ENCODE measurements at places on chromosomes 2 and 18.

DNA sequence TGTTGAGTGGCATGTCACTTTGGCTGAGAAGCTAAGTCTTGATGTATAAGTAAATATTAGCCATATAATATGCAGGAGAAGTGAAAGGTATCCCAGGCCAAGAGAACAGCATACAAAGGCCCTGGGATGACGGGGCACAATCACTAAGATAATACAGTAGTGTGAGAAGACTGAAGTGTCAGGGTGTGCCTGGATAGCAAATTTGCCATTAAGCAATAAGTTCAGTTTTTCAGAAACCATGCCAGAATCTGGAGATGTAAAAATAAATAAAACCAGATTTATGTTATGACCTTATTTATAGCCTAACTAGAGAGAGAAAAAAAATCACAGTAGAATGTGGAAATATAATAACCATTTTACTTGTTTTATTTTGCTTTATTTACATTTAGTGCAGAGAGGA, 1858.7 kb upstream of the CELF4 start:
- no peak for DNase-seq

DNA sequence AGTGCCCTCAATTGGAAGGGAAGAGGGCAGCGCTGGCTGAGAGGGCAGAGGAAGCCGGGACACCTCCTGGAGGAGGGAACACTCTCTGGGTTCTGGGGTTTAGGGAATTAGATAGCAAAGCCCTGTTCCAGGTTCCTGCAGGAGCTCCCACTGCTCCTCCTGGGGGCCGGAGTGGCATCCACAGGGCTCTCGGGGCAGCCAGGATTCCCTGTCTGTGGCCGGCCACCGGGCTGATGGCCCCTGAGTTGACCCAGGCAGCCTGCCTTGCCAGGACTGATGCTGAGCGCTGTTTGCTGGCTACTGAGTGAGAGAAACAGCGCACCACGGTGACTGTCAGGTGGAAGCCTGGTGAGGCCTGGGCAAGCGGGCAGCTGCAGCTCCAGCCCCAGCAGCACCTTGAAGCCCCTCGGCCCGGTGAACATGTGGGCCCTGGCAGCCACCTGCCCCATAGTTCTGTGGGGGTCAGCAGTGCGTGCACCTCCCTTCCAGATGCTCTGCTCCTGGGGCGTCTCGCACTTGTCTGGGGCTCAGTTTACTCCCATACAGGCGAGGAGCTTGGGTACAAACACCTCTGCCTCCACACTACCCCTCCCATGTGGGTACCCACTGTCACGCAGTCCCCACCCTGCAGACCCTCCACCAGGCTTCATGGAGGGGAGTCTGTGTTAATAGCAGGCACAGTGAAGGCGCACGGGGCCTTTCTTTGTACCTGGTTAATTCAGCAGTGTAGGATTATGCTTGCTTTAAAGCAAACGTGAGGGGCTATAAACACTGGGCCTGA, 7.7 kb upstream of the ALLC start:
- no peak for DNase-seq

GRCh38 chr2:205996161-205996560, 89.8 kb downstream of the INO80D start:
- DNase-seq = no peak

- no peak for DNase-seq
Observed at GRCh38 chr2:199370150-199370780, 87.5 kb downstream of the SATB2 start.

GRCh38 chr2:159140070-159140769, 146.3 kb downstream of the WDSUB1 start:
- DNase-seq = no peak

- no peak for DNase-seq
Observed at GRCh38 chr2:222133897-222134296, 164.9 kb downstream of the PAX3 start.

GRCh38 chr2:43171789-43172188, 54.6 kb downstream of the ZFP36L2 start:
- no peak for DNase-seq

- no peak for DNase-seq
Observed at GRCh38 chr18:28459587-28459986, 282.7 kb upstream of the CDH2 start.

- DNase-seq = no peak
Observed at GRCh38 chr2:86622519-86623042, 1.1 kb downstream of the RNF103 start.

DNA sequence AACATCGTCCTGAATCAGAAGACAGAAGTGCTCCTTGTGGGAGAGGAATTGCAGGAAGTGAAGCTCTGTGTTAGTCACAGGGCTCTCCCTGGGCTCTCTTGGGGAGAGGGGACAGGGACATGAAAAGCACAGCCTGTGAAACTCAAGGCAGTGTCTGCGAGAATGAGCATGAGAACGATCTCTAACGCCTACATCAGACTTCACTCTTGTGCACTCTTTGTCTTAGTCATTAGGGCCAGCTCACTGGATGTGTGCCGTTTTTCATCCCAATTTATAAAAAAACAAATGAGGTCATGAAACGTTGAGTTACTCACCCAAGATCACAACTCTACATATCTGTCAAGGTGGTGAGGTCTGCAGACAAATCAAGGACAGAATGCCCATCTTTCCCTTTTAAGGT, 27.0 kb upstream of the TWIST2 start:
- no peak for DNase-seq

DNA sequence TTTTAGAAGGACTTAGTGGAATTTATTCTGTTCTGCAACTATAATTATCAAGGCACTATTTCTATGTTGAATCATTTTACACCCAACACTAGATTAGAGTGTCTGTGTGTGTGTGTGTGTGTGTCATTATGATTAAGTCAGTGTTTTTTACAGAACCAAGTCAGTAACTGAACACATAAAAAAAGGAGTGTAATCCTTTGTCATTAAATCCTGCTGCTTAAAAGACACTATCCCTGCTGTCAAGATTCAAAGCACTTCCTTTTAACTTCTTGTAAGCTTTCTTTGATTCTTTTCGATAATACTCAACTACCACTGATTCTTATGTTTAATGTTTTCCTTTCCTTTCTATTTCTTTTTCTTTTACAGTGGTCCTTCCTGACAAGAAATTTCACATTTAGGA, 306.7 kb downstream of the ZNF804A start:
- DNase-seq = no peak

GRCh38 chr18:26479065-26479680, 69.2 kb downstream of the KCTD1 start:
- no peak for DNase-seq

GRCh38 chr2:218406209-218406948, 6.7 kb downstream of the CTDSP1 start:
- DNase-seq = peak; percentile 93

- DNase-seq = no peak
Observed at GRCh38 chr18:68417826-68418225, 297.1 kb downstream of the TMX3 start.

GRCh38 chr18:31211047-31211446, 48.4 kb upstream of the DSC1 start:
- no peak for DNase-seq

DNA sequence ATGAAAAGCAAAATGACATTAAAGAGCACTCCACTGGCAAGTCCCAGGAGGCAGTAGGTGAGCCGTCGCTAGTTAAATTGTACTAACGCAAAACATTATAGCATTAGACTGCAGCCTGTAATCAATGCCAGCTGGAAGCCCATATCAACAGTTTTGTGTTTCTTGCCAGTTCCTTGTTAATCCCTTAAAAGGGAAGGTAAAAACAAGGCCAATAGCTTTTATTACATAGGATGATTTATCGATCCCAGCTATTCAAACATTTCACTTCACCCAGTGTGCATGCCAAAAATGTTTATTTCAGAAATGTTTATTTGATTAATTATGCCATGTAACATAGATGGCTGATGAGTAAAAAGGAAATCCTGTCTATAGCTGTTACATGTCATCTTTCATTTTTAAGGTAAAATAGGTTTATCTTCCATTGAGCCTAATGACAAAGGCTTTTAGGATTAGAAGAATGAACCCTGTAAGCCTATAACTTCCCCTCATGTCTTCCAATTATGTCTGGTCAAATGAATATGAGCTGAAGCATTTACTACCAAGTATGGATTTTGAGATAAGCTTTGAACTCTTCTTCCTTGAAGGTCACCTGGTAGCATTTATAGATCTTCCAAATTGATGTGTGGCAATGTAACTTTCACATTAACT, 591.2 kb downstream of the RNF144A start:
- DNase-seq = no peak

GRCh38 chr2:30934066-30934465, 126.8 kb upstream of the CAPN13 start:
- DNase-seq = no peak

- DNase-seq = no peak
Observed at GRCh38 chr2:149400997-149401396, 70.6 kb downstream of the LYPD6 start.

DNA sequence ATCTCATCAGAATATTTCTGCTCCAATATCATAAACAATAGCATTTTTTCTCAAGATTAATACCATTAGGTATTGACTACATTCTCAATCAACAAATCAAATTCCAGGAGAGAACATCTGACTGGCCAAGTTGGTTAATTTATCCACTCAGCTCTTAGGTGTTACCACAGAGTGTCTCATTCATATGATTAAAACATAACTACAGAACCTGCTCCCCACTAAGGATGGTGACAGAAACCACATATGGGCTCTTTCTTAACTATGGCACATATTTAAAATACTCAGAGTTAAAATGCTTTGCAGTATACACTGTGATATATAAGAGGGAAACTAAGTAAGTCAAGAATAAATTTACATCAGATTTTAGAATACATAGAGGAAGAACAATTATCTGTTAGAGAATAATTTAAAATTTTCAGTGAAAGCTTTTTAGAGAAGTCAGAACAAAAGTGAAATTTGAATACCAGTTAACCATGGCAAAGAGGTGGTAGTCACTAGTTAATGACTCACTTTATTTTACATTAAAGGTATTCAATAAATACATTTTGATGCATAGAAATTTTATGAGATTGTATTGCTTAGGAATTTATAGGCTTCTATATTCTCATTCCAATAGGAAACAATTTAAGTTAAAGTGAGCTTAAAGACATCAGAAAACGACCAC, 1120.8 kb upstream of the TMEFF2 start:
- no peak for DNase-seq

DNA sequence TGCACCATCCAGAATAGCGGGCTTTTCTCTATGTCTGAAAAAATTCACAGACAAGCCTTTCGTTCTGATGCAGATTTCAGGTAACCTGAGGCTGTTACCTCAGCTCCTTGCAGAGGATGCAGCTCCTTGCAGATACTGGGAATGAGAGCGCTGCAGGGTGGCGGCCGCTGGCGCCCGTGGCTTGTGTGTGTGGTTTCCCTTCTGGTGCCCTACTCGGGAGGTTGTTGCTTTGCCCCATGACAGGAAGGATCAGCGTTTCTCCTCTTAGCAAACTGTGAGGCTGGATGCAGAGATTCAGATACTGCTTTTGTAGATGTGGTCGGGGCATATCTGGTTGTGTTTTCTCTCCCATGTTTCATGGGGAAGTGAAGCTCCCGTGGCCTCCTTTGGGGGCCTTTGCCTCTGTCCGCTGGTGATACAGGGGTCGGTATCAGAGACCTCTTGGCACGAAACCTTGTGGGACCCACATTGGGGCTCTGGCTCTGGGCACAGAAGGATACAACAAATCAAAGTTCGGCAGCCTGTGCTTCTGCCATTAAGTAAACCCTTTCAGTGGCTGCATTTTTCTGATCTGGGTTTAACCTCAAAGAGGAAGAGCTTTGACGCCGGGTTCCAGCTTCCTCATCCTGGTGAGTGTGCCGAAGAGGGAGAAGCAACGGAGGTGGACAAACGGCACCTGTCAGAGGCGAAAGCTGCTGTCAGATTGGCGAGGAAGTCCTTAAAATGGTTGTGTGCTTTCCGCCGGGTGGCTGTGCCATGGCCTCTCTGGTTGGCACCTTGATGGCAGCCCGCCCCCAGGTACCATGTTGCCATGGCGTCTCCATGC, 127.8 kb downstream of the MBP start:
- DNase-seq = no peak

DNA sequence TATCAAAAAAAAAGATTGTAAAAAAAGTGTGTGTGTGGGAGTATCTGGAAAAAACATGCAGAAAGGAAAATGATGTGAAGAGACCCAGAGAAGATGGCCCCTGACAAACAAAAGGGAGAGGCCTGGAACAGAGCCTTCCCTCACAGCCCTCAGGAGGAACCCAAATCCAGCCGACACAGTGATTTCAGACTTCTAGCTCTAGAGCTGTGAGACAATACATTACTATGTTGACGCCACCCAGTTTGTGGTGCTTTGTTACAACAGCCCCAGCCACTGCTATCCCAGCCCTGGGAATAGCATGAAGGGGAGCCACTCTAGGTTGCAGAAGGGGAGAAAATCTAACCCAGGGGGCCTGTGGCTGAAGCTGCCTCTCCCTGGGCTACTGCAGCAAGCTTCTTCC, 59.0 kb upstream of the ZBTB7C start:
- DNase-seq = no peak

DNA sequence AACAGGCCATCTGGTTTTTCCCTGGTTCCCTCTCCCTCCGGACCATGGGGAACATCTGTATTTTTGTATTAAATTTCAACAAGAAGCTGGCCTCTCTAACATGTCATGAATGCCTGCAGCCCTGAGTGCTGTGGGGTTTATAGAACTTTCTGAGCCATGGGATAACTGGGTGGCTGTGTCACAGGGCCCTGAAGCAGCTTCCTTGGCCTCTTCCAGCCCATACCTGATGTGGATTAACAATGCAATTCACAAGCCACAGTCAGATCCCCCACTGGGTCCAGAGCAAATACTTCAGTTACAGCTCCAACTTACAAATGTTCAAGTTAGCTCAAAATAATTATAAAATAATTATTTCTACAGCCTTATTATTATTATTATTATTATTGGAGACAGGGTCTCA, 307.8 kb upstream of the CELF4 start:
- no peak for DNase-seq

DNA sequence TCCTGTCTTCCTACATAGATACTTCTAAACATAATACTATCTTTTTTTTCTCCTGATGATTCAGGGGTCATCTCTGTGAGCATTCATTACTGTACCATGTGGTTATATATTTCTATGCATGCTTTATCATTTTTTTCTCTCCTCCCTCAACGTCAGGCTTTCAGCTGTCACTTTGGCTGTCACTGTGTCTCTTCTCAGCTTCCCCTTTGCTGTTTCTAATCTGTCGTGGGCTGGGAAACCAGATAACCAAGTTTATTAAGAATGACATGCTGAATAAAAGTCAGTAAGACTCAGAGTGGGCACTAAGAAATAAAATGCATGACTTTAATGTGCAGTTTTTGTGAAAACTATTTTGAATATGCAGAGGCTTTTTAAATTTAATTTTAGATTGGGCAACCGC, 344.6 kb downstream of the NRXN1 start:
- no peak for DNase-seq

- DNase-seq = no peak
Observed at GRCh38 chr2:44480068-44480467, 118.3 kb downstream of the CAMKMT start.

- DNase-seq = no peak
Observed at GRCh38 chr2:71713581-71714580, 260.5 kb downstream of the DYSF start.

GRCh38 chr2:209091056-209091455, 332.8 kb upstream of the MAP2 start:
- DNase-seq = no peak

- no peak for DNase-seq
Observed at GRCh38 chr18:32688821-32689220, 84.0 kb downstream of the KLHL14 start.

- peak; percentile 29 for DNase-seq
Observed at GRCh38 chr18:31555971-31556747, 35.5 kb upstream of the TTR start.

GRCh38 chr2:174485788-174486562, 854 bp downstream of the GPR155 start:
- peak; percentile 31 for DNase-seq

Data from activated T-cell treated with anti-CD3 and anti-CD28 coated beads, Interleukin-2, amount 50 U/mL, for 72 hours (primary cell).